Activated CD8-positive, alpha-beta T cell treated with anti-CD3 and anti-CD28 coated beads for 36 hours (primary cell): ENCODE measurements at places on chromosomes 1 and 21.

- no peak for DNase-seq
These were observed 73.9 kb upstream of the VTCN1 start for GRCh38 chr1:117284399-117285215.

- DNase-seq = no peak
These were observed 535.7 kb downstream of the COL11A1 start for GRCh38 chr1:102572637-102573036.

GRCh38 chr1:181151378-181152326 lies 63.2 kb downstream of the IER5 start:
- DNase-seq = no peak

DNA sequence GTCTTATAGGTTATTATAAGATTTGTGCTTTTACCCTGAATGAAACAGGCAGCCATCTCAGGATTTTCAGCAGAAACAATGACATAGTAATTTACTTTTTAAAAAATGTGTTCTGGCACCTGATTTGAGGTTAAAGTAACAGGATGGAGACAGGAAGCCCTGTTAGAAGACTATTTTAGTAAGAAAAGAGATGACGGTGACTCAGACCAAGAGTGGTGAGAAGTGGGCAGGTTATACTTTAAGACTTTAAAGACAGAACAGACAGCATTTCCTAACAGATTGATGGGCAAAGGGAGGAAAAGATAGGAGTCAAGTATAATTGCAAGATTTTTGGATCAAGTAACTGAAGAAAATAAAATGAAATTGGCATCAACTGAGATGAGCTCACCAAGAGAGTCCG lies 436.8 kb upstream of the NR5A2 start:
- DNase-seq = peak; percentile 19

DNA sequence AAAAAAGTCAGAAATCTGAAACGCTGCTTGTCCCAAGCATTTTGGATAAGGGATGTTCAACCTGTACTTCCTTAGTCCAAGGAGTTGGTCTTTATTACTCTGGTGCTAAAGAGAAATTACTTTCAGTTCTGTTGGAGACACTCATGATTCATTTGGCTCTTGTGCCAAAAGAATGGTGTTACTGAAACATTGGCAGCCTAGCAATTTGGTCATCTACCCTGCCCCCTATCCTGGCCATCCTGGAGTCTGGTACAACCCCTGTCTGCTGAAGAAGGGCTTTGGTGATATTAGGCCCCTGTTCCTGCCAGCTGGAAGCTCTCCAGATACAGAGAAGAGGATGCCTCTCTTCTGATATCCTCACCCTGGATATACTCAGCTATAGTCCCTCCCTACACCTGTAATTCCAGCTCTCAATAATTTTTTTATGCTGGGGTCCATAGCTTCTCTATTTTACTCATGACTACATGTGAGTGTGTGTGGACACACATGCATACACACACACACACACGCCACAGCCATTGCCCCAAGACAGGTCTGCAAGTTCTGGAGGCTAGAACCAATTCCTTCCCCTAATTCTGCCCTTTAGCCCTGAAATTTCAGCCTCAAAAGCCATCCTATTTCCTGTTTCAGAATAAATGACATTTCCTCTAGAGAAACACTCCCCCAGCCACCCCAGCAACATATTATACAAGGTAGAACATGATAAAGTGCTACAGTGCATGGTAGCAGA lies 40.0 kb downstream of the LHX8 start:
- no peak for DNase-seq

GRCh38 chr21:46046471-46046870 lies 51.4 kb upstream of the COL6A2 start:
- DNase-seq = no peak

- DNase-seq = no peak
These were observed 131.4 kb upstream of the BCL9 start for GRCh38 chr1:147409886-147410285.

DNA sequence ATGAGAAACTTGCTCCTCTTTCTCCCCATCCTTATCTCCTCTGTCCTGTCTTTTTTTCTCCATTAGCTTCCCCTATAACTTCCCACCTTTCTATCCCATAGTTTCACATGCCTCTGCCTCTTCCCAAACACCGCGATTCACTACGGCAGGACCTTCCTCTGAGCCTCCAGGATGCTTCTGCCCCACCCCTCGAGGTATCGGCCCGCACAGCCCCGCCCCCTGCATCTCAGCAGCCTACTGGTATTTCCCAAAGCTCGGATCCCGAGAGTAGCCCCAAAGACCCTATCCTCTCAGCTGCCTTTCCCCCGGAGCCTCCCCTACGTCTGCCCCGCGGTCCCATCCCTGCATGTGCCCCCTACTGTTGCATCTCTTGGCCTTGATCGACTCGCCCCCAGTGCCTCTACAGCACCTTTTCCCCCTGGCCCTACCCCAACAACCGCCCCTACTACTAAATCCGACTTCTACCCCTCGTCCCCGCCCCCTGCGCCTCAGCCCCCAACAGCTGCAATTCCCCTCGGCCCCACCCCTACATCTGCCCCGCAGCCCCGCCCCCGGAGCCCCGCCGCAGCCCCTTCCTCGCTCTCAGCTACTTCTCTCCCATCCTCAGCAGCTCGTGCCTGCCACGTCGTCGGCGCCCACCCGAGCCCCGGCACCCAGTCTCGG lies 512 bp downstream of the PIAS3 start:
- peak; percentile 62 for DNase-seq

DNA sequence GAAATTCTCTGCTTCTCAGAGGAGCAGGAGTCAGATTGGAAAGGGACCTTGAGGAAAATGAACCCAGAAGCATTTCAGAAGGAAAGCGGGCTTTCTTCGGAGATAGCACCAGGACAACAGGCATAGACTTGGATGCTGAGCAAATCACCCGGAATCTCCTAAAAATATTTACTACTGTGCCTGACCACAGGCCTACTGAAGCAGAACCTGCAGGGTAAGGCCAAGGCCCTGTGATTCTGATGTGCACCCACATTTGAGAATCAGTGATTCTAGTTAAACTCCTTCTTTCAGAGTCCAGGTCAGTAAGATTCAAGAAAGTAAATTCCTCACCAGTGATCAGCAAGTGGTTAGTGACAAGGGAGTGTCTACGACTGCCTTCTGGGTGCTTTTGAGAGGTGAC lies 307.3 kb upstream of the DUSP10 start:
- no peak for DNase-seq

GRCh38 chr1:31795801-31796621 lies 19.8 kb downstream of the SPOCD1 start:
- no peak for DNase-seq

GRCh38 chr1:22654692-22655091 lies 1.7 kb downstream of the C1QB start:
- no peak for DNase-seq

GRCh38 chr1:184433956-184434502 lies 47.2 kb downstream of the C1orf21 start:
- no peak for DNase-seq

DNA sequence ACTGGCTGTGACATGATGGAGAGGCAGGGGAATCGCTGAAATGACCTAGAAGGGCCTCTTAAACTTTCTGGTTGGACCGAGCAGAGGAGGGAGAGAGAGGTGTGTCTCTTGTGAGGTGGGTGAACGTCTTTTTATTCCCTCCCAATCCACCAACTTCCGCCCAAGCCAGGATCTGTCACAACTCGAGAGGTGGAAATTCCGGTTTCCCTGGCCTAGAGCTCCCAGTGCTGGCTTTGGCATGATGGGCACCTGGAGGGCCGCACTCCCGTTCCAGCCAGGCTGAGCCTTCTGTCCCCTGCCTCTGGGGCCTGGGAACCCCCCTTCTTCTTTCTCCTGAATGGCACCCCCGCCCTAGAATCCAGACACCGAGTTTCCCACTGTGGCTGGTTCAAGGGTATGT lies at the start of gene SEMA4A:
Gene SEMA4A (plus strand): TSS at position 224 of the 400 bp plus-strand sequence. CDS start 994 bp downstream, outside the sequence.
- no peak for DNase-seq

GRCh38 chr1:87844251-87844650 lies 515.6 kb downstream of the LMO4 start:
- no peak for DNase-seq

DNA sequence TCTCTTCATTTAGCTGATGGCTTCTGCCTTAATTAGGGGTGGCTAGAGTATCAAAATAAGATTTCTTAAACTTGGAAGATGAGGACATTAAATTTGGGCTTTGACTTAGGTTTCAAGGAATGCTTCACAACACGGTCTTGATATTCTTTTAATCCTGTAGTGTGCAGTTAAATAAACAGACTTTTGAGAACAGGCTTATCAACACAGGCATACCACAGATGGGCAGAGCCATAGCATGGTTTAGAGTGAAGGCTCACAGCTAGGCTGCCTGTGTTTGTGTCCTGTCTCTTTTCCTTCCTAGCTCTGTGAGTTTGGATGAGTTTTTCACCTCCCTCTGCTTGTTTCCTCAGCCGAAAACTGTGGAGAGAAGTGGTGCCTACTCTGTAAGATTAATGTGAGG lies 102.3 kb upstream of the IPO9 start:
- DNase-seq = no peak

DNA sequence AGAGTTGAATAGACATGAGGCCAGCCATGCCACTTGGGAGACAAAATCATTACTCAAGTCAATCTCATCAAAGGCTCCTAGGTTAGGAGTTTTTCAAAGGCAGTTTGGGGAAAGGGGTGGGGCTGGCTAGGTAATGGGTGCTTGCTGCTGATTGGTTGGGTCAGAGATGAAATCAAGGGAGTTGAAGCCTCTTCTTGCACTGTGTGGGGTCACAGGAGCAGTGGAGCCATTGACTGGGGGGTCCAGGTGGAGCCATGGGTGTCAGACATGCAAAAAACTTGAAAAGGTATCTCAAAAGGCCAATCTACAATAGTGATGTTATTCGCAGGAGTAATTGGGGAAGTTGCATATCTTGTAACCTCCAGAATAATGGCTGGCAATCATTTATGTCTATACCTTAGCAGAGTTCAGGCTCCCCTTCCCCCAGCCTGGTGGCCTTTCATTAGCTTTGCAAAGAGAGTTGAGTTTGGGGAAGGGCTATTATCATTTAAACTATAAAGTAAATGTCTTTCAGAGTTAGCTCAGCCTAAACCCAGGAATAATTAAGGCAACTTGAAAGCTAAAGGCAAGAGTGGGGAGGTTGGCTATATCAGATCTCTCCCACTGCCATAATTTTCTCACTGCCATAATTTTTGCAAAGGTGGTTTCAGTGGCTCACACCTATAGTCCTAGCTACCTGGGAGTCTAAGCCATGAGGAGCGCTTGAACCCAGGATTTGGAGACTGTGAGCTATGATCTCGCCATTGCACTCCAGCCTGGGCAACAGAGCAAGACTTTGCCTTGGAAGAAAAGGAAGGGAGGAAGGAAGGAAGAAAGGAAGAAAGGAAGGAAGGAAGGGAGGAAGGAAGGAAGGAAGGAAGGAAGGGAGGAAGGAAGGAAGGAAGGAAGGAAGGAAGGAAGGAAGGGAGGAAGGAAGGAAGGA lies 7.8 kb upstream of the PINK1 start:
- DNase-seq = no peak

- DNase-seq = peak; percentile 84
These were observed 26.6 kb upstream of the RGS13 start for GRCh38 chr1:192609110-192610079.

GRCh38 chr1:116804736-116805135 lies 50.5 kb downstream of the CD2 start:
- peak; percentile 50 for DNase-seq

DNA sequence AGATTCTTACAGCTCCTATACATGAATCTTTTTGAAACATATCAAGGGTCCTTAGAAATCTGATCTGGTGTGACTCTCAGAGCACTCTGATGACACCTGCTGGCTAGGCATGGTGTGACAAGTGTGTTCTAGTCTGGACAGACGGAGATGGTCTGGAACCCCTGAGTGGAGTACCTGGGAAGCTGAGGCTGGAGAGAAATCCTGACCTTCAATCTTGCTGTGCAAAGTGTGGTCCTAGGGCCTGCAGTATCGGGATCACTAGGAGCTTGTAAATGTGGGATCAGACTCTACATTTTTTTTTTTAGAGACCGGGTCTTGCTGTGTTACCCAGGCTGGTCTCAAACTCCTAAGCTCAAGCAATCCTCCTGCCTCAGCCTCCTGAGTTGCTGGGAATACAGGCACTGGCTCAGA lies 78.6 kb upstream of the SOD1 start:
- DNase-seq = peak; percentile 88

- no peak for DNase-seq
These were observed 12.9 kb upstream of the KPNA6 start for GRCh38 chr1:32094746-32095521.

- DNase-seq = no peak
These were observed 47.8 kb downstream of the CEP350 start for GRCh38 chr1:180002437-180002836.

GRCh38 chr1:11634365-11635192 lies 19.6 kb downstream of the FBXO2 start:
- DNase-seq = no peak

GRCh38 chr1:233327651-233328141 lies at the start of gene MAP3K21:
TSS of gene MAP3K21 (plus strand) at chr1:233327724. CDS start at chr1:233328029, 305 bp downstream.
- no peak for DNase-seq

DNA sequence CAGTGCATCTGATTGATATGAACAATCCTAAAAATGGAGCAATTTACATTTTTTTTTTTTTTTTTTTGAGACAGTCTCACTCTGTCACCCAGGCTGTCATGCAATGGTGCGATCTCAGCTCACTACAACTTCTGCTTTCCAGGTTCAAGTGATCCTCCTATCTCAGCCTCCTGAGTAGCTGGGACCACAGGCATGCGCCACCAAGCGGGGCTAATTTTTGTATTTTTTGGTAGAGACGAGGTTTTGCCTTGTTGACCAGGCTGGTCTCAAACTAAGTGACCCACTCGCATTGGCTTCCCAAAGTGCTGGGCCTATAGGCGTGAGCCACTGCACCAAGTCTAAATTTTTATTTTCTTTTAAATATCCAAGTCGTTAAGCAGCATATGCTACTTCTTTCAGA lies 109.0 kb downstream of the FAF1 start:
- no peak for DNase-seq

- DNase-seq = no peak
These were observed 4.9 kb downstream of the PTPN7 start for GRCh38 chr1:202155478-202156021.

DNA sequence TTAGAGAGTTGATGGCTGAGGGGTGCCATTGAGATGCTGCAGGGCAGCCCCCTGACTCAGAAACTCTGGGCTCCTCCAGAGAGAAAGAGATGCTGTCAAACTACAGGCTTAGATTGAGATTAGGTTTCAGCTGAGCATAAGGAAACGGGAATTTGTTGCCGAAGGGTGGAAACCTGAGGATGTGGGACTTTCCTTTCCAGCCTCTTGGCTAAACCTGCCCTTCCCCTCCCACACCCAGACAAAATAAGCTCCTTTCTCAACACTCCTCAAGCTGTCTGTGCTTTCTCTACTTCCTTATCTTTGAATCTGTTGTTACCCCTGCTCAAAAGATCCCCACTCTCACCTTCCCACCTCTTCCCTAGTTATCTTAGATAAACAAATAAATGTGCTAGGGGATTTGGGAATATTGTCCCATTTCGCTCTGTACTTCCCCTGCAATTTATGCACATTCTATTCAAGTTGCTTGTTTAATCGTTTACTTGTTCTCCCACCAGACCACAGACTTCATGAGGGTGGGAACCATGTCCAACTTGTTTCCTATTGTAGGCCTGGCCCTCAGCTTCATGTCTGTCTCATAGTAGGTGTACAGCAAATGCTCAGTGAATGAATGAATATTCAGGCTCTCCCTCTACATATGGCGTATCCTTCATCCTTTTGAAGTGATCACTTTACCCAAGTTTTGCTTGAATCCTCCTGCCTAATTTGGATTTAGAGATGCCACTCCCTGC lies 30.6 kb upstream of the MARK1 start:
- no peak for DNase-seq
